ENCODE measurements at places on chromosomes 3 and 15. TPM values are rescaled to one million over a fixed set of nuclear protein-coding genes. Genes with fewer than 3 reads are reported as not detected.

DNA sequence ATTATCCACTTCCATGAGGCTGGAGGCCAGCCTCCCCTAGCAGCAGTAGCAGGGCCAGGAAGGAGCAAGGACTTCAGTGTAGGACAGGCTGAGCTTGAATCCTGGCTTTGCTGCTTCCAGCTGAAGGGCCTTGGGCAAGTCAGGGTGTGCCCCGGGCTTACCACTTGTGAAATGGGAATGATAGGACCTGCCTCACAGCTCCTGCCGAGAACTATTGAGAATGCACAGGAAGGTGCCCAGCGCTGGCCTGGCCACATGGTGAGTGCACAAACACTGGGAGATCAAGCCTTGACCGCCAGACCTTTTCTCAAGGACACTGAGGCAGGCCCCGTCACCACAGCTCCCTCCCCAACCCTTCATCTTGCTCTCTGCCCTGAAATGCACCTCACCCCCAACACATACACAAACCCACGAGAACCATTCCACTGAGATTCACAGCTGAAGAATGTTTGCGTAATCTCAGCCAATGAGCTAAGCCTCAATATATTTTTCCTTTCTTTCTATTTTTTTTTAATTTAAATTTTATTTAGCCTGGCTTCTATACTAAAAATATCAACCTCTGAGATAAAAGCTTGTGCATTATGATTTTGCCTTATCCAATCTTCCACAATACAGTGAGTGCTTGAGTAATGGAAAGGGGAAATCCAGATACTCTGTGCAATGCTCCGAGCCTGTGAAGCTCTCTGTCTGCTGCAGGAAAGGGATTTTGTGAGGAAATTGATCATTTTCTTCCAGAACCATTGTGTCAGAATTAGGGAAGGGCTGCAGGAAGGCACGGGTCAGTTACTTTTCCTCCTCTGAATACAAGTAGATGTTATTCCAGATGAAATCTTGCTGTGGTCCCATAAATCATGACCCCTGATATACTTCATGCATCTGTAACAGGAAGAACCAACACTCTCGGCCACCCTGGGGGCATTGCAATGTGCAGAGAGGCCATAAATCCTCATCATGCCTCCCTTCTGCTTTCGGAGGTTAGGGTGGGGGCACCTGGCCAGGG, 193.9 kb downstream of the TLE3 start:
- H3K36me3 ChIP-seq: no peaks in the 10 kb centered on the region
- H3K27ac ChIP-seq: no peak overlapping the region
- peaks cover 3% of the 10 kb centered on the region for H3K27me3 ChIP-seq
- no peaks in the 10 kb centered on the region for H3K4me1 ChIP-seq

DNA sequence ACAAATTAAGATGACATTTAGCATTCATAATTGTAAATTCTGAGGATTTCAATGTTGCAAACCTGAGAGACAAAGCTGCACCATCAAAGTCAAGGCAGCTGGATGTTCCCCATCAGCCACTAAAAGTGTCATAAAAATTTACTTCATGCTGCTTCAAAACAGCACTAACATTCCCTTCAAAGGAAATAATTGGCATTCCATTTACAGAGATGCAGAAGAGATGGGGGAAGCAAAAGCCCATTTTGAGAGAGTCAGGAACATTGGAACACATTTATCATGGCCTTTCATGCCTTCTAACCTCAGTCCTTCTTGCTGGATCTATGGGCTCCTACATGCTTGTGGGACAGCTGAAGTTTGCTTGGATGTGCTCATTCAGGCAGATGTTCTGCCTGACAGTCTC, 6.4 kb upstream of the TMEM158 start:
- no peak overlapping the region for H3K4me3 ChIP-seq
- peaks cover 6% of the 10 kb centered on the region for H3K27me3 ChIP-seq
- no peaks in the 10 kb centered on the region for H3K4me1 ChIP-seq
- peak; percentile 14 for DNase-seq

DNA sequence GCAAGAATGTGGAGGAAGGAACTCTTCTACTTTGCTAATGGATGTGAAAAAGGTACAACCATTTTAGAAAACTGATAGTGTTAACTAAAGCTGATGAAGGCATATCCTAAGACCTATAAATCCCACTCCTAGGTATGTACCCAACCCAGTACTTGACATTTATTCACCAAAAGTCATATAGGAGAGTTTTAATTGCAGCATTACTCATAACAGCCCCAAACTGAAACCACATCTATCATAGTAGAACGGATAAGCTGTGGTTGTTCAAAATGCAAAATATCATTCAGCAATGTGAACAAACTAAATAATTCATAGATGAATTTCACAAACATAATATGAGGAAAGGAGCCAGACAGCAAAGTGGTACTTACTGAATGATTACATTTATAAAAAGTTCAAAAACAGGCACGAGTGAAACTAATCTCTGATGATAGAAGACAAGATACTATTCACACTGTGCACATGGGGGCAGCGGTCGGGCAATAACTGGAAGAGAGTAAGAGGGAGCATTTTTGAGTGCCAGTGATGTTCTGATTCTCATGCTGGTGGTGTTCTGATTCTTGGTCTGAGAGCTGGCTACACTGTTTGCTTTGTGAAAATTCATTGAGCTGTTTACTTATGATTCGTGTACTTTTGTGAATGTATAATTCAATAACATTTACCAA, 34.3 kb downstream of the GOLIM4 start:
- H3K27ac ChIP-seq: no peak overlapping the region
- H3K4me1 ChIP-seq: no peaks in the 10 kb centered on the region
- H3K27me3 ChIP-seq: no peaks in the 10 kb centered on the region
- H3K36me3 ChIP-seq: no peaks in the 10 kb centered on the region
- no peak for DNase-seq

GRCh38 chr15:28123408-28124023, 24.4 kb upstream of the OCA2 start:
- H3K27me3 ChIP-seq: no peaks in the 10 kb centered on the region
- no peak overlapping the region for H3K4me3 ChIP-seq
- no peak overlapping the region for H3K27ac ChIP-seq
- no peaks in the 10 kb centered on the region for H3K4me1 ChIP-seq
- H3K36me3 ChIP-seq: peaks cover 12% of the 10 kb centered on the region

The MASP1 gene
- total RNA-seq: 0.62 TPM
